ENCODE measurements at places on chromosomes 13 and 19.

- DNase-seq = peak; percentile 80
Observed at GRCh38 chr19:15264061-15264932, 32.0 kb upstream of the EPHX3 start.

- no peak for DNase-seq
Observed at GRCh38 chr13:111859354-111860230, 207.4 kb upstream of the SOX1 start.

- DNase-seq = no peak
Observed at GRCh38 chr13:104584481-104584880, 1518.3 kb upstream of the SLC10A2 start.

GRCh38 chr19:40286971-40287421 is 1.9 kb upstream of the AKT2 start:
- DNase-seq = no peak

DNA sequence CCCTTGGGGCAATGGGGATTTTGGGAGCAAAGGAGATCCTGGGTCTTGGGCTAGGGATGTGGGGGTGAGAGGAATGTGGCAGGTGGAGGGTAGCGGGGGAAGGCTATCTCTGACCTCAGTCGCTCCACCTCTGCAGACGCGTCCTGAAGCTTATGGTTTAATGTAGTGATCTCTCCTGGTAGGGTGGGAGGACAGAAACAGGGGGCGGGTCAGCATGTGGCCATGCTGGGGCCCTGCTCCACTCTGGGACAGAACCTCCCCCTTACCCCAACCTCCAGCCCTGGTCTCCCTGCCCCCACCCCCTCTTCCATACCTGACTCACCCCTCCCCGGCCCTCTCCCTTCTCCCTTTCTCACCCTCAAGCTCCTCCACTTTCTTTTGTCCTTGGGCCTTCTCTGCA is 1.4 kb downstream of the BST2 start:
- peak; percentile 35 for DNase-seq

GRCh38 chr13:110824702-110825300 is 90.1 kb downstream of the ANKRD10 start:
- no peak for DNase-seq

DNA sequence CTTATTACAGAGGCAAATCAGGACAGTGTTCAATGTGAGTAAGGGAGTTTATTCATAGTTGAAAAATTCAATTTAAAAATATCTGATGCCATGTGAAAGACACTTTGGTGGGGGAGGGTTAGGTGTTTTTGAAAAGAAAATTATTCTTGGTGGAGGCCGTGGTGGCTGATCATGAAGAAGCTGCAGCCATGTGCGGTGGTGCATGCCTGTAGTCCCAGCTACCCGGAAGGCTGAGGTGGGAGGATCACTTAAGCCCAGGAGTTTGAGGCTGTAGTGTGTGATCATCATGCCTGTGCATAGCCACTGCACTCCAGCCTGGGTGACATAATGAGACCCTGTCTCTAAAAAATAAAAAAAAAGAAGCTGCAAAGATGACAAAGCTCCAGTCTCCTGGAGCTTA is 28.6 kb downstream of the WDFY2 start:
- no peak for DNase-seq

GRCh38 chr19:35565016-35565856 is 1.8 kb upstream of the ATP4A start:
- no peak for DNase-seq

GRCh38 chr19:10751109-10751953 is 33.5 kb downstream of the DNM2 start:
- DNase-seq = peak; percentile 34

GRCh38 chr19:5948752-5949564 is 29.0 kb downstream of the RANBP3 start:
- no peak for DNase-seq

- no peak for DNase-seq
Observed at GRCh38 chr13:33970746-33971561, 153.0 kb downstream of the RFC3 start.

DNA sequence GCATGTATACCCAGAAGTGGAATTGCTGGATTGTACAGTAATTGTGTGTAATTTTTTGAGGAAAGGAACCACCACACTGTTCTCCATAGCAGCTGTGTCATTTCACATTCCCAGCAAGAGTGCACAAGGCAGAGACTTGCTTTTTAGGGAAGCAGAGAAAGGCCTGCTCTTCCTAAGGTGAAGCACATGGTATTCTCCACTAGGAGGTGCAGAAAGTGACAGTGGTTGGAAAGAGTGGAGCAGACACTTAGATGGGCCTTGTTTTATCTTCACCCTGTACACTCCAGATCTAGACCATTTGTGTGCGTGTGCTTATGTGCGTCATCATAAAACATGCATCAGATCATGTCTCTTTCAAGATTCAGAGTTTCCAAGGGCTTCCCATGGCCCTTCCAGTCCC is 35.0 kb downstream of the FAM124A start:
- DNase-seq = no peak

DNA sequence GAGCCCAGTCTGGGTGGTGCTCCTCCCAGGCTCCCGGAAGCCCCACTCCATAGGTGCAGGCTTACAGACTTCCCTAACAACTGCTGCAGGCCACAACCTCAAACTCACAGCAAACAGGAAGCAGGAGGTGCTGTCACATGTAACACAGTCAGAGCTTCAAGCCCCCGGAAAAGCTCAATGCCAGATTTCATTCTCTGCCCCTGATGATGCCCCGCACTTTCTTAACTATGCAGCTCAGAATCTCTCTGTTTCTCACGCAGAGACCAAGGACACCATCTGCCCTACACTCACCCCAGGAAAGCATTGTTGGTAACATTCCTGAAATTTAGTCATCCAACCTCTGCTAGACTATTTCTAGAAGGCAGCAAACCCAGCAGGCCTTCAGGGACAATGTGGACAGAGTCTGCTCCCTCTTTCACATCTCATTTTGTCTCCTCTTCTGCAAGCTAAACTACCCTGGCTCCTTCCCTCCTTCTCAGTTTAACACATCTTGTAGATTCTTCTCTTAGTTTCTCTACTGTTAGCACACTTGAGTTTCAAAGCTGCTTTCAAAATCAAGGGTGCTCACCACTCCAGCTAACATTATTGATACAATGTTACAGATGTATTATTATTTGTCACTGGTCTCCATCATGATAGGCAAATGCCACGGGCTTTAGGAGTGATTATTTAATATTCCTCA is 162.5 kb downstream of the KCTD12 start:
- DNase-seq = peak; percentile 6

DNA sequence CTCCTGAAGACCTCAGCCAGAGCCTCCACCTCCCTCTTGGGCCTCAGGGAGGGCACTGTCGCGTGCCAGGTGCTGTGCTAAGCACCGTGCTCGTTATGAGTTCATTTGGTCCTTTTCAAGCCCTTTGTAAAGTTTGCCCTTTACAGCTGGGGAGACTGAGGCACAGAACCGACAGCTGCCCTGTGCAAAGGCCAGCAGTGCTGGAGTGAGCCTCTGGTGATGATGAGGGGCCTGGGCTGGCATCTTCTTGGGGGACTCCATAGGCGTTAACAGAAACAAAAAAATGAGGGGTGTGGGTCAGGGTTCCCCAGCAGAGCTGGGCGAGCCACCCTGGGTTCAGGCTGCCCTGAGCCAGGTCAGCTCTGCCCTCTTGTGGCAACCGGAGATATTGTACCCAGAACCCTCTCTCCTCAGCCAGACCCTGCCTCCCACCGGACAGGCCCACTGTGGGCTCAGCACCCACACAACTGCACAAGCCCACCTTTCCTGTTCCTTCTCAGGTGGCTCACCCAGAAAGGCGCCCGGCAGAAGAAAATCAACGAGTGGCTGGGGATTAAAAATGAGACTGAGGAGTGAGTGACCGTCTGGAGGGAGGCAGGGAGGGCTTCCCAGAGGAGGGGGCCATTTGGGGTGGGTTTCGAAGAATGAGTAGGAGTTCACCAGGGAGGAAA is 5.5 kb upstream of the IFI30 start:
- DNase-seq = peak; percentile 74

DNA sequence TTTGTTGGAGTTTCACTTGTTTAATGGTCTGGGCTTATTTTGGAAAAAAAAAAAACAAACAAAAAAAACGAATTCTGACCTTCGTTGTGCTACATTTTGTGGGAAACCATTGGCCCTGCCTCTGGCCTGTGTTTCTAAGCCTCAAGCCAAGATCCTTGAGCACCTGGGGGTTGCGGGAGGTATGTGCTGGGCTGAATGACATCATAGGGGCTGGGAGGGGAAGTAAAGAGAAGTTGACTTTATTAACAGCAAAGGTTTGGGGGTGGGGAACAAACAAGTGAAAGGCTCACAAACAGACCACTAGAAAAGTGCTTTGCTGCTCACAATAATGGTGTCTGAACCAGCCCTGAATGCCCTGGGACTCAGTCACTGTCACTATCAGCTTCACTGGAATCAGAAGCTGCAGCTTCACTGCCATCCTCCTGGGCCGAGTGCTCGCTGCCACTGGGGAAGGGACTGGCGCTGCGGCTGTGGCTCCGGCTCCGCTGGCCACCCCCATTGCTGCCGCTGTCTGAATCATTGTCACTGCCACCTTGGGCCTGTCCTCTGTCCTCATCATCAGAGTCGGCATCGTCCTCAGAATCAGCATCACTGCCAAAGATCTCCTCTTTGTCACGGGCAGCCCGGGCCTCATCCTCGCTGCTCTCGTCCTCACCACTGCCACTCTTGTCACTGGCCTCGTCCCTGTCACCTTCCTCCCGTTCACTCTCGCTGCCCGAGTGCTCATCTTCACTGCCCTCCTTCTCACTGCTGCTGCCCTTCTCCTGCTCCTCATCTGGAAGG is 5.1 kb downstream of the PAF1 start:
- DNase-seq = no peak

DNA sequence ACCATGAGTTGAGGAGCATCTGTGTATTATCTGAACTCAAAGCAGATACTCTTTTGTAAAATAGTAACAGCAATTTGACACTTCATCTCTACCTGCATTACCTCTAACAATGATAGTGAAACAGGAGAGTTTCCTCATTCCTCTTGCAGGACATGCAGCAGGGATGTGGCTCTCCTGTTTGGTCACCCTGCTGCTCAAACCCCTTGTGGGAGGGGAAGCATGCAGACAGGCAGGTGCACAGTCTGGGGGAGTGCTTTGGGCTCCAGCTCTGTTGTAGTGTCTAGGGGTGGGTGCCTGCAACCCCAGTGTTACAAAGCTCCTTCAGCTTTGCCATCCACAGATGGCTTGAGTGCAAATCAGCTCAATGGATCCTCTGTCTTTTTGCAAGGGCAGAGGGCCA is 827.6 kb downstream of the DACH1 start:
- no peak for DNase-seq

GRCh38 chr13:41005704-41006103 is 13.4 kb downstream of the ELF1 start:
- DNase-seq = no peak

- DNase-seq = no peak
Observed at GRCh38 chr13:104404325-104404724, 1338.1 kb upstream of the SLC10A2 start.

DNA sequence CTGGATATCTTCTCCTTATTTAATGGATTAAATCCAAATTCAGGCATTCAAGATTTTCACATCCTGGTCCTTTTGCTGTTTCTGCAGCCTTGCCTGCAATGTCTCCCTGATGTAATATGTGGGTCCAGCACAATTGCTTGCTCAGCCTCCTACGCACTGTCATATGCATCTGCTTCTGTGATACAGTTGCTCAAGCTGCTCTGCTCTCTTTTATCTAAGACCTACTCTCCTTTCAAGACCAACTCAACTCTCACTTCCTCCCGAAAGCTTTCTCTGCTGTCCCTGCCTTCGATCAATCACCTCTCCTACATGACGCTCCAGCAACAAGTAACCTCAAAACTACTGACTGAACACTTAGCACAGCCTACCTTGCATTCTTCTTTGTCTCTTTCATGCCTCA is 138.2 kb downstream of the DCLK1 start:
- DNase-seq = no peak

DNA sequence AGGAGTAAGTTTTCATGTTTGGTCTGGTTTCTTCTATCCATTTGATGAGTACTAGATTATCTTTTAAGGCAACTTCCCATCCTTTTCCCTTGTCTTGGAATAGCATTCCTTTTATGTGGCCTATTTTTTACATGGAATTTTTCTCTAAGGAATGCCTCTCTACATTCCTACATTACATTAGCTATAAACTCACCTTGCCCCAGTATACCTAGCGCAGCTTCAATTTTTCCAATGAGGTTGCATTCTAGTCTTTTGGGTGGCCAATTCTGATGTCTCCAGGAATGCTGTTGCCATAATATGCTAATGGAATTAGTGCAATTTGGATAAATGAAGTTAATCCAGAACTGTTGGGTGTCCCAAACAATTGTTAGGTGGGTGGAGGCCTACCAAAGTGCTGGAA is 33.8 kb downstream of the KBTBD6 start:
- no peak for DNase-seq

- DNase-seq = no peak
Observed at GRCh38 chr13:94776300-94776699, 64.0 kb upstream of the SOX21 start.

DNA sequence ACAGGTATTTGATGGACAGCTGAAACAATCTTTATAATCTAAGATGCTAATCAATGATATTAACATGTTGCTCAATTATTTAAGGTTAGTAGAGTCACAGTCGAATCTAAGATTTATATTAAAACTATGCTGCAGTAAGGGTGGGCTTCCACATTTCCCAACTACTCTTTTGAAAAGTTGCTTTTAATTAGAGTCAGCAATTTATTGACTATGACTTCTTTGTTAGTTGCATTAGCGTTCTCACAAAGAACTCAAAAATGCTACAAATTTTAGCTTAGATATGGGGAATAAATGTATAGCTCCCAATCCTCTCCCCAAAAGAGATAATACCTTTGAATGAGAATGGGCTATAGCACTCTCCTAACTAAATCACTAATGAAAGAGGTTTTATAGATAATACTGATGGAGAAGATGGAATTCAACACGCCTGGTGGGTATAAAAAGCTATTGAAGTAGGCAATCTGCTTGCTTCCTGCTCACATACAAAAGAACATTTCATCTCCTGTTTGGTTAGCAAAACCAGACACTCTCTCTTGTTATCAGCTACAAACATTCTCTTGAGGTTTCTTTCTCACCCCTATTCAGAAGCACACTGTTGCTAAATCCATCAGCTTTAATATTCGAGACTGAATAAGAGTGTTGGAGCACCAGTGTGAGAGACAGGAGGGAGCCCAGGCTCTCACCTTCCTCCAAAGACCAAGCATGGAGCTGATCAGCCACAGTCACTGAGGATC is 2.4 kb upstream of the FLT1 start:
- no peak for DNase-seq

DNA sequence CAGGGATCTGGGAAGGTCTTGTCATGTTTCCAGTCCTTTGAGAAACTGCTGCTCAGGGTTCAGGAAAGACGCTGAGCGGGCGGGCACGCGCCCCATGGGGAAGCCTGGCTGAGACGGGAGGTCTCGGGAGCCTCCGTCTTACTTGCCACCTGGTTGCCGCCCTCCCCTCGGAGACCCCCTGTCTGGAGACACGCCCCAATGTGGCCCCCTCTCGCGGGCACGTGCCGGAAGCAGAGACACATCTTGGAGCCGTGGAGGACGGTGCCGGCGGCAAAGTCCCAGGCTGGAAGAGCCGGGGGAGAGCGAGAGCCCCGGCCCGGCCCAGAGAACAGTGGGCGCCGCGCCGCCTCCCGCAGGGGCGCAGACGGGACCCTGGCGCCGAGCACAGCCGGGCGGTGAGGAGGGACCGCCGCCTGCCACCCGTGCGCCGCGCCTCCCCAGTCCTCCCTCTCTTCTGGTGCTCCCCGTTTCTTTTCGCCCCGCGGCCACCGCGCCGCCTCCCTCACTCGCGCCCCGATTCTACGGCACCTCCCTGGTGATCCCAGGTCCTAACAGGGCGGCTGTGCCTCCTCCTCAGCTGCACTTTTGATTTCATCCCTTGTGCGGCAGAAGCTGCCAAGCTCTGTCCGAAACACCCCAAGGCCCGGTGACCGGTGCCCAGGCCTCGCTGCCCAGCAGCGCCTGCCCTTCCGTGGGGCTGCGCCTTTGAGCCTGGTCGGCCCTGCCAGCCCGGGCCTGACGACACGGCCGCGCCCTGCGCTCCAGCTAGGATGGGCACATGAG is 15.5 kb downstream of the GJB2 start:
- no peak for DNase-seq
